ENCODE measurements at places on chromosomes 3 and 15. TPM values are rescaled to one million over a fixed set of nuclear protein-coding genes. Genes with fewer than 3 reads are reported as not detected.

GRCh38 chr3:197454014-197454413, 101.8 kb downstream of the BDH1 start:
- DNase-seq: no peak
- no peaks in the 10 kb centered on the region for H3K36me3 ChIP-seq
- H3K27me3 ChIP-seq: peaks cover 17% of the 10 kb centered on the region
- peaks cover 17% of the 10 kb centered on the region for H3K4me1 ChIP-seq

- DNase-seq: no peak
- H3K27ac ChIP-seq: no peak overlapping the region
- H3K4me1 ChIP-seq: no peaks in the 10 kb centered on the region
- H3K4me3 ChIP-seq: no peak overlapping the region
Measured at GRCh38 chr3:11131371-11131770, 22.9 kb upstream of the HRH1 start.

DNA sequence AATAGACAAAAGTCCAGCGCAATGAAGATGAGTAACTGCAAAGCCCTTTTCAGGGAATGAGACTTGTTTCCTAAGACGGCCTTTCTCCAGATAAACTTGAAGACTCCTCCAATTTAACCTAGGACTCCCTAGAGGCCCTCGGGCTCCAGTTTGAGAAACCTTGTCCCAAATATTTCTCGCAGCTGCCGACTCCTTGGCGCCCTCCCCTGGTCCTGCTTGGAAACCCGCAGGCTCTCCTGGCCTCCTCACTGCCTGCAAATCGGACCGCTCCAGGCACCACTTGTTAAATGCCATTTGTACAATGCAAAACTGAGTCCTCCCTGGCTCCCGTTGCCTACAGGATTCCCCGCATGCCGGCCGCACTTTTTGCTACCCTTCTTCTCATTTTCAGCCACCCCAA, 36.8 kb downstream of the MUC4 start:
- H3K4me1 ChIP-seq: no peaks in the 10 kb centered on the region
- no peaks in the 10 kb centered on the region for H3K27me3 ChIP-seq
- no peak overlapping the region for H3K4me3 ChIP-seq
- H3K36me3 ChIP-seq: no peaks in the 10 kb centered on the region
- H3K27ac ChIP-seq: no peak overlapping the region

- H3K27ac ChIP-seq: peak overlapping the region; percentile 79
- peaks cover 2% of the 10 kb centered on the region for H3K36me3 ChIP-seq
- H3K27me3 ChIP-seq: no peaks in the 10 kb centered on the region
- DNase-seq: no peak
- H3K4me1 ChIP-seq: peaks cover 29% of the 10 kb centered on the region
Measured at GRCh38 chr3:177906126-177906511, 630.1 kb upstream of the KCNMB2 start.

DNA sequence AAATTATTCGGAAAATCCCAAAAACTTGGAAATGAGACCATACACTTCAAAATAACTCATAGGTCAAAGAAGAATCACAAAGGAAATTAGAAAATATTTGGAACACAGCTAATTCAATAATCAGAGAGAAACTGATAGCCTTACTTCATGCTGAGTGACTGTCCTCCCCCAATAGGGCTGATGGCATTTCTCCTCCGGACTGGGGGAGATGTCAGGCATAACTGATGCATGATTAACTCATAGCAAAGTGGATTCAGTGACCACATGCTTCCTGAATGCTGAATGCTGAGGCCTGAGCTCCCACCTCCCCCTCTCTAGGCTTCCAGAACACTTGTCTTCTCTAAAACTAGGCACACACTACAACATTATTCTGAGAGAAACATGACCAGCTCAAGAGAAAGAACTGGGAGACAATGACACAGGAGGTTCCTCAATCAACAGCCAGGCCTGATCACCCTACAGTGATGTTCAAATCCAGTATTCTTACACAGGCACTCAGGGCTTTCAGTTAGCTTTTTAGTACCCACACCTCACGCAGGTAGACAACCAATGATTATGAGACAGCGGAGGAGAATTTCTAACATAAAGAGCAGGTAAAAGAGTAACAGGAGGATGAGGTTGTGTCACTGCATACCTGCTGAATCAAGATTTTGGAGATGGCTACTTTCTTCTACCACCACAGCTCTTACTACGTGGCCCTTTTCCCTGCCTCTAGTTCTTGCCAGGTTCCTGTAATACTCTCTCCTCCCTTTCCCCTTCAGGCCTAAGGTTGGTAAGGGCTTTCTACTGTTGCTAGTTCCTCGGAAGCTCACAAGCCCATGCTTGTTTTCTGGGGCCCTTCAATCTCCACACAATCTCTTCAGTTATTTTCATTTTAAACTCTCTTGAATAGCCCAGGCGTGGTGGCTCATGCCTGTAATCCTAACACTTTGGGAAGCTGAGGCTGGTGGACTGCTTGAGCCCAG, 96.1 kb downstream of the FMN1 start:
- H3K36me3 ChIP-seq: no peaks in the 10 kb centered on the region
- H3K4me1 ChIP-seq: no peaks in the 10 kb centered on the region
- DNase-seq: no peak
- peaks cover 15% of the 10 kb centered on the region for H3K27me3 ChIP-seq
- H3K27ac ChIP-seq: no peak overlapping the region
- no peak overlapping the region for H3K4me3 ChIP-seq

DNA sequence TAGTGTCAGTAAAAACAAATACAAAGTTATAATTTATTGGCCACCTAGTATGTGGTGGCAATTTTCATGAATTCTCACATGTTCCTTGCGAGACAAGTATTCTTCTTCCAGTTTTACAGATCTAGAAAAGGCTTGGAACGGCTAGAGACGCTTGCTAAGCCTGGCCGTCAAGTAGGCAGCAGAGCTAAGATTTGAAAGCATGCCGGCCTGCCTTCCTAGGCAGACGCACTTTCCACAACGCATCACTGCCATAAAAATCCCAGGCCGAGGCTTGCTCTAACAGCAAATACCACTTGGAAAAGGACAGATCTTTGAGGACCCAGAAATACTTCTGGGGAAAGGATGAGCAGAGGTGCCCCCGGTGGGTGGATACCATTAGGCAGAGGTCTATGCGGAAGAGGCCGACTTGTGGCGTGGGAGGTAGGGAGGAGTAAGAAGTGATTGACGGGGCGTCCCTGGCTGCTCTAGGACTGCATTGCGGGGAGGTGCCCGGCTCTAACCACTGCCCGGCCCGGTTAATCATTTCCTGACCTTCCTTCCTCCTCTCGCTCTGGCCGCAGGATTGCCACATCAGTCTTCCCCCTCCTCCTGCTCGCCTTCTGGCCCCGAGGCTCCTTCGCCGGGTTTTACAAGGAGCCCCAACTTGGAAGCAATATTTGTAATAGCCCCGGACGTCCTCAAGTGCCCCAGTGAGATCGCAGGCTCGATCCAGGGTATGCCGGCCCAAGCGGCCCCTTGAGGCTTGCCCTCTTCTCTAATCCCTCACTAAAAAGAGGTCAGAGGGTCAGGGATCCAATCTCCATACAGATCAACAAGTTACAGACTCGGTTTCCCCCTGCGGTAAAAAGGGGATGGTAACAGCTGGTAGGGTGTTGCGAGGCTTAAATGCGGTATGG, 1.3 kb upstream of the USP3 start:
- H3K36me3 ChIP-seq: no peaks in the 10 kb centered on the region
- peaks cover 6% of the 10 kb centered on the region for H3K27me3 ChIP-seq
- H3K4me3 ChIP-seq: peak overlapping the region; percentile 79
- H3K4me1 ChIP-seq: peaks cover 58% of the 10 kb centered on the region
- H3K27ac ChIP-seq: peak overlapping the region; percentile 67

CCR4 gene
- 0.07 TPM for total RNA-seq

DNA sequence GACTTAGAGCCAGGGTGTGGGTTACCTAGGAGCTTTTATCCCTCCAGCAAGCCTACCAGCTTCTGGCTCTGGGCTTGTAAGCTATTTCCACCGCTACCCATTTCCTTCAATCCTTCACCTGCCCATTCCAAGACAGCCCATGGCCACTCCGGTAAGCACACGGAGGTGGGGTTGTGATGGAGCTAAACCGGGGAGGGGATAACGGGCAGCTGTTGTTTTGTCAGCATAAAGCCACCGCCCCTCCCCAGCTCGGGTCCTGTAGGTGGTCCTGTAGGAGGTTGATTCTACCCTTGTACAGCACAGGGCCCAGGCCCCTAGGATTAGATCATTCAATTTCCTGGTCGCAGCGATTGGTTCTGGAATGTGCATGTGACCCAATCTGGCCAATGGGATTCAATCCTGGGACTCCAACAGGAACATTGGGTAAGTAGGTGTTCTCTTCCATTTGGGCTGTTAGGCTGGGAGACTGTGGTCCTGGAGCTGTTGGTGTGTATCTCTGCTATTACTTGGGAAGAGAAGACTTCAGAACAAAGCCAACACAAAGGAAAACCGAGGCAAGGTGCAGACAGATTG, 150.6 kb downstream of the RAB11A start:
- no peak overlapping the region for H3K4me3 ChIP-seq
- no peak overlapping the region for H3K27ac ChIP-seq
- DNase-seq: no peak
- H3K36me3 ChIP-seq: no peaks in the 10 kb centered on the region
- peaks cover 22% of the 10 kb centered on the region for H3K4me1 ChIP-seq

DNA sequence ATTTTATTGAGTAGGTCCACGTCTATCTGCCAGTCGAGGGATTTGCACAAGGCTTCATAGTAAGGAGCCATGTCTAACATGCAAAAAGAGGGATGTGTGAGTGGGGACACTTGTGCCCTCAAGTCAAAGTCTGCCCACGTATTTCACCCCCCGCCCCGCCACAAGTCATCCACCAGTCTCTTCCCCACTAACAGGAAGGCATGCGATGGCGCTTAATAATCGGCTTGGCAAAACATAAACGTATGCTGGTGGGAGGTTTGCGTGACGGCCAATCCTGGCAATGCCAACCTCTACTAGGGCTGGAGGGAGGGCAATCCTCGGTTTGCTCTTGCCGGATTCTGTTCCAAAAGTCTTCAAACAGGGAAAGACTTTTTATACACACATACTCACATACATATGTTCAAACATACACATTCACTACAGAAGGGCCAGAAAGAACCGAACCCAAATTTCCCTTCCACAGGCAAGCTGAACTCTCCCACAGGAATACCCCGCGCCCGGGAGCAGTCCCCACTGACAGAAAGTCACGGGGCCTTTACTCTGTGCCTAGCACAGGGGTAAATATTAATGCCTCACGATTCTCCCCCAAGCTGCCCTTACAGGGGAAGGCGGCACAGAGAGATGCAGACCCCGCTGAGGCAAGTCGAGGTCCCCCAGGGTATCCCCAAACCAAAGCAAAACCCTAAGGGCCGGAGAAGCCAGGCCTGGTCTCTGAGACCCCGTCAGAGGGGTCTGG, 675 bp downstream of the PSMD6 start:
- H3K27me3 ChIP-seq: no peaks in the 10 kb centered on the region
- H3K36me3 ChIP-seq: peaks cover 19% of the 10 kb centered on the region
- H3K4me1 ChIP-seq: peaks cover 27% of the 10 kb centered on the region
- no peak for DNase-seq

DNA sequence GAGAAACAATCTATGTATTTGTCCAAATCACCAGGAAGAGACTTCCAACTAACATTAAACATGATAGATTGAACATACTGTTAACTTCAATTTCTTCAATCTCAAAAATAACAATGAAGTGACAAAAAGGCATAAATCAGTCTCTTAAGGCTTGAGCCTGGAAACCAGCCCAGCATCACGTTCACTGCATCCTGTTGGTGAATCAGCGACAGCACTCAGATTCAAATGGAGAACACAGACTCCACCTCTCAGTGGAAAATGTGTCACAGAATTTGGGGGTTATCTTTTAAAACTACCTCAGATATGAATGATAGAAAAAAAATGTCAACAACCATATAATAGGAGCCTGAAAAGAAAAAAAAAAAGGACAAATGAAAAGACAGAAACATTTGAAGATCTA, 212.0 kb downstream of the MINAR1 start:
- no peak overlapping the region for H3K27ac ChIP-seq
- DNase-seq: no peak
- H3K27me3 ChIP-seq: peaks cover 9% of the 10 kb centered on the region
- H3K4me3 ChIP-seq: no peak overlapping the region
- no peaks in the 10 kb centered on the region for H3K36me3 ChIP-seq

DNA sequence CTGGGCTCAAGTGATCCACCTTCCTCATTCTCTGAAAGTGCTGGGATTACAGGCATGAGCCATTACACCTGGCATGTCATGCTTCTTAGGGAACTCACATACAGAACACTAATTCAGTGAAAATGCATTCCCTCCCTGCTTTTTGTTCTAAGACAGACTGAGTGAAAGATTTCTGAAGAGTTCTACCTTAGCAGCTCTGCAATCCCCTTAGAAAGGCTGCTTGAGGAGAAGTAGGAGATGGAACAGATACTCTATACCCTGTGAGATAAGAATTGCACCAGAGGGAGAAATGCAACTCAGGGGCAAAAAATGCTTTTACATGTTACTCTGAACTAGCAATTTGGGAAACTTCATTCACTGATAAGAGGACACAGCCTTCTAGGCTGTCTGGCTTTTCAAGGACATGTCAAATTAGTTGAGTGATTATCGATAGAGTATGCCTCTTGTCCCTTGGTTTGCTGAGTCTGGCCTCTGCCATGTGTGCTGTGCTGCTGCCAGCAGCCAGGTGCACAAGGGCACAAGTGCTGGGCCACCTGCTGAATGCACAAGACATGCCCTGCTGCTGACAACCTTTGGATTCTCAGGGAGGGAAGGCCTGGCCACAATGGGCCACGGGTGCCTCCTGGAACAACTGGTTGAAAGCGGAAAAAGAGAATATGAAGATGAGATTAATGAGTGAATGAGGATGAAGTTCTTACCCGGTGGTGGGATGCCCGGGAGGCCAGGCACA, 17.8 kb downstream of the UQCC5 start:
- H3K27ac ChIP-seq: no peak overlapping the region
- peaks cover 26% of the 10 kb centered on the region for H3K36me3 ChIP-seq
- DNase-seq: no peak
- no peak overlapping the region for H3K4me3 ChIP-seq
- H3K4me1 ChIP-seq: peaks cover 6% of the 10 kb centered on the region

GRCh38 chr15:58378241-58379085, 53.3 kb upstream of the LIPC start:
- peak overlapping the region; percentile 36 for H3K27ac ChIP-seq
- no peaks in the 10 kb centered on the region for H3K27me3 ChIP-seq
- DNase-seq: no peak
- peaks cover 32% of the 10 kb centered on the region for H3K4me1 ChIP-seq
- H3K36me3 ChIP-seq: no peaks in the 10 kb centered on the region

DNA sequence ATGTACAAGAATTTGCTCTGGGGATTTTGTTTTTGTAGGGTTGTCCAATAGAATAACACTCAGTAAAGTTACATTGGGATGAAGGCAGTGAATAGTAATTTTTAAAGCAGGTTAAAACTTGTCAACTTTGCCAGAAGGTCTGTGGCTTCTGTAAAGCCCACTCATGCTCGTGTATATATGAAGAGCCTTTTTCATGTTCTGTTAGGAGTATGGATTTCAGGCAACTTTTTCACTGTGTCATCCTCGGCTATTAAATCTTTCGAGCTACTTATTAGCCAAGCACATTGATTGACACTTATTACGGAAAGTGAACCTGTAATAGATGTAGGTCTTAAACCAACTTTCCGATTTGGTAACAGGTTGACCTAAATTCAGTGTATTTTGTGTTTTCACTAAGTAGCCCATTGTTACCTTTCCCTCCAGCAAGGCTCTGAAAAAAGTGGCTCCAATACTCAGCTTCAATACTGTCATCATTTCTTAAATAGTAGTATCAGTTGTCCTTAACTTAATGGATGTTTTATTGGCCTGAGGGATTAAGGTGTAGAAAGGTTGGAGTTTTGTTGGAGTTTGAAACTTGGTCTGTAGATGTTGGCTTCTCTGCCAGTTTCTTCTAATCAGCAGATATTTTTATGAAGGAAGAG, 1.7 kb downstream of the PAK2 start:
- peaks cover 11% of the 10 kb centered on the region for H3K4me1 ChIP-seq
- H3K27ac ChIP-seq: peak overlapping the region; percentile 100
- H3K4me3 ChIP-seq: peak overlapping the region; percentile 99
